Caco-2 (cell line): ENCODE measurements at places on chromosomes 12 and 14. TPM values are rescaled to one million over a fixed set of nuclear protein-coding genes. Genes with fewer than 3 reads are reported as not detected.
A peak's percentile ranks its signal among the peaks of the same experiment; 100 is the strongest.

OR6C2 gene
- total RNA-seq, result not detected in 2 replicates

GRCh38 chr14:96261053-96261452 is 5.0 kb downstream of the BDKRB1 start:
- DNase-seq, result no peak

AICDA gene
- not detected in 2 replicates for total RNA-seq

RAD9B gene
- 2.8 and 3.8 TPM in 2 replicates for total RNA-seq

DNA sequence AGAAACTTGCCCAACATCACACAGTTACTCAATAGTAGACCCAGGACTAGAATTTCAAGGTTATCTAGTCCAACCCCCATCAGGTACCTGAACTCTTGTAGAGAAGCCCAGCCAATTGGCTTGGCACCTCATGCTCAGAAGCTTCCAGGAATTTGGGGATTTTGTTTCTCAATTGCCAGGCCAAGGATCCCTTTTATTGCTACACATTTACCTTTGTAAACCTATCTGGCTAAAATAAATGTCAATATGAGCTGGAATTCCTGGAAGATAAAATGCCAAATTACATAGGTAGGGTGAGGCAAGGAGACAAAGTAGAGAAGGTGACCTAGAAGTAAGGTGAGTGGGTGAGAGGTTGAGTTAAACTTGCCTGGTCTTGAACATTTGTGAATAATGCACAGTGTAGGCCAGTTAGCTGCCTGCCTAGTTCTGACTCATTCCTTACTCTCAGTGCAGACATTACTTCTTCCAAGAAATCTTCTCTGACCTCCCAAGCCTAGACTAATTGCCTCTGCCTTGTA is 36.3 kb downstream of the SDR9C7 start:
- no peak for DNase-seq

DNA sequence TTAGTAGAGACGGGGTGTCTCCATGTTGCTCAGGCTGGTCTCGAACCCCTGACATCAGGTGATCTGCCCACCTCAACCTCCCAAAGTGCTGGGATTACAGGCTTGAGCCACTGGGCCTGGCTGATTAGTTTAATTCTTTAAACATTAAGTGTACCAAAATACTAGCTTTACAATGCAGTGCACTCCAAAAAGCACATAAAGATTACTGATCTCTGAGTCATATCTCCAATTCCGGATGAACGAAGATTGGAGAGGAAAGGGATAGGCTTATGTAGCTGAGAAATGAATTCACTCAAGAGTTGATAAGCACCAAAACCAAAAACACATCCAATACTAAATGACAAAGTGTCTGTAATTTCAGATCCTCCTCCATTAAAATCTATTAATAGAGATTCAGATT is 15.1 kb downstream of the NAV3 start:
- DNase-seq, result no peak

PZP gene
- total RNA-seq, result not detected in 2 replicates

- DNase-seq, result no peak
Observed at GRCh38 chr12:88726806-88727720, 146.8 kb upstream of the KITLG start.

DNA sequence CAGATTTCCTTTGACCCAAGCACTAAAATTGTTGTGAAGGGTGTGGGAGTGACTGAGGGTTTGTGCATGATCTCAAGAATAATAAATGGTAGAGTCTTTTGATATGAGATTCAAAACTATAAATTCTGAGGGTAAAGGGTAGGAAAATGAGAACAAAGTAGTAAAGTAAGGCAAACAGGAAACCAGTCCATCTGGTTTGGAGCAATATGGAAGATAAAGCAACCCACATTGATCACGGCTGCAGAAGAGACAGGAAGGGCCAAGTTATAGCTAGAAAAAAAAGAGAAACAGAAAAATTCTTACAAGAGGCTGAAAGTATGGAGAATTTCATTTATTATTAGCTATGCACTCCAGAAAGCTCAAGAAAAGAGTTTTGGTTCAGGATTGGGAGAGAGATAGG is 4.6 kb upstream of the SLCO1B3 start:
- DNase-seq, result no peak

- no peak for DNase-seq
Observed at GRCh38 chr14:60183138-60183537, 17.9 kb upstream of the DHRS7 start.

GRCh38 chr12:4743046-4743445 is 22.8 kb downstream of the GALNT8 start:
- no peak for DNase-seq

DNA sequence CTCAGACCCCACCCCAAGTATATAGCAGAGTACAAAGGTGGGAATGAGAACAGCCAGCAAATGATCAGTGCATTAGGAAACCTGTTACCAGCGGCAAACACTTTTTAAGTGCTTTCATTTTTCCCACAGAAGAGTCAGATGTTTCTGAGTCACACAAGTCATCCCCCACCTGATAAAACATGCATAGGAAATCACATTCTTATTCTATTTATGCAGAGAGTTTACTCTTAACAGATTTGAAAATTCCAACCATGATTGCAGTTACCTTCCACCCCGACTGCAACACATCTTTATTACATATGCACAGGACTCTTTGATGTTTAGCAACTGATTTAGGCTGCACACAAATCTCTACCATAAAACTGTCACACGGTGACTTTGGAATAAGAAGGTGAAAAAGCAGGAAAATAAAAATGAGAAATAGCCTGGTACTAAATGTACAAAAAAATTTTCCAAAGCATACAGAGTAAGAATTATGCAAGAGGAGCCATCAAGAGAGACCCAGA is 236.4 kb downstream of the PAWR start:
- peak; percentile 35 for DNase-seq

- peak; percentile 97 for DNase-seq
Observed at GRCh38 chr12:6944381-6945186, 762 bp downstream of the C12orf57 start.

GRCh38 chr12:120093592-120094355 is 22.8 kb downstream of the RAB35 start:
- DNase-seq, result no peak

TSFM gene
- 48.0 and 57.5 TPM in 2 replicates for total RNA-seq

P2RX2 gene
- total RNA-seq, result not detected in 2 replicates

- peak; percentile 64 for DNase-seq
Observed at GRCh38 chr12:98754095-98754494, 109.0 kb downstream of the APAF1 start.

HCAR2 gene
- total RNA-seq, result 0.16 and 0.18 TPM in 2 replicates

- peak; percentile 77 for DNase-seq
Observed at GRCh38 chr14:99574099-99574880, 29.7 kb downstream of the CCDC85C start.

GRCh38 chr14:104359301-104359968 is 220.1 kb upstream of the C14orf180 start:
- DNase-seq, result no peak

TAS2R30 gene
- 3.8 and 5.8 TPM in 2 replicates for total RNA-seq

DNA sequence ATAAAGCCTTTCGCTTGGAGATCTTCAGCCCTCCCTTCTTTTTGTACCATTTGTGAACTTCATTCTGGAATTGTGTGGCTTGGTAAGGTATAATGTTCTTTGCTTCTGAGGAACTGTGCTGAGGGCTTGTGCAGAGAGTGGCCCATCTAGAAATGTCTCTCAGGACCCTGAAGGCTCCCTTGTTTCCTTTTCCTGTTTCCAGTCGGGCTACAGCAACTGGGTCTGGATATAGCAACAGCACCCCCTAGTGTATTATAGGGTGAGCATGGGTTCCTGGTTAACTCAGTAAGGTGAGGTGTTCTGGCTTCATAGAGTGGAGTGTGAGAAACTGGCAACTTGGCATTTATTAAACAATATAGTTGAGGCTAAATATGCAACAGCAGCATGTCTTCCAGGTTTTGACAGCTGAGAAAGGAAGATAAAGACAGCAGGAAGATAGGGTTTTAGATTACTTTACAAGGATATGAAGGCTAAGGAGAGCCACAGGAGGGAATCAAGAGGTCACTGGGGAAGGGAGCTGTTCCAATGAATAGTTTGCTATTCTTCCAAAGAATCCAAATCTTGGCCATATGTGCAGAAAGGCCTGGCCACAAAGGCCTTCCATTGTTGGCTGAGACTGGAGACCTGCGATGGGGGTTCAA is 49.1 kb upstream of the RNU6-8 start:
- DNase-seq, result peak; percentile 65

ADIPOR2 gene
- total RNA-seq, result 119 and 125 TPM in 2 replicates

DNA sequence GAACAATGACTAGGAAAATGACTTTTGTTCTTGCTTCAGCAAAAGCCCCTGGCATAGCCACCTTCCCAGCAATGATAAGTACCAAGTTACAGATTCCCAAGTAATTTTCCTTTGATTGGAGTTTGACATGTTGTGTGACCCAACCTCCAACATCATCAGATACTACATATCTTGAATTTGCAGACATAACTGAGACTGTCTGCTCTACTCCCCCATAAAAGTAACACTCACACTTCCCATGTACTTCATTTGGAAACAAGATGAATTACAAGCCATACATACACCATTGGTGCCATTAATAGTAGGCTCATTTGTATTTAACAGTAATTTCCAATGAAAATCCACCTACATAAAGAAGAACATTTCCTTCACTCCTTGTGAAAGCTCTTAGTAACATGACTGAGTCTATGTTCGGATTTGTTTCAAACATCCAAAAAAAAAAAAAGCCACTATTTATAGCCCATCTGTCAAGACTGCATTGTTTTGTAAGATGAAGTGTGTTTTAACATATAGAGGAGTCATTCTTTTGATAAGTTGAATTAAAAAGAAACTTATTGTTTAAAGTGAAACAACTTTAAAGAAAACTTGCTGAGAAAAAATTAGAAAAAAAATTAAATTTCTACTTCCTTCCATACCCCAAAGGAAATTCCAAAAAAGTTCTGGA is 12.0 kb upstream of the SLCO1A2 start:
- no peak for DNase-seq

- no peak for DNase-seq
Observed at GRCh38 chr14:102606296-102606695, 13.8 kb downstream of the RCOR1 start.

DNA sequence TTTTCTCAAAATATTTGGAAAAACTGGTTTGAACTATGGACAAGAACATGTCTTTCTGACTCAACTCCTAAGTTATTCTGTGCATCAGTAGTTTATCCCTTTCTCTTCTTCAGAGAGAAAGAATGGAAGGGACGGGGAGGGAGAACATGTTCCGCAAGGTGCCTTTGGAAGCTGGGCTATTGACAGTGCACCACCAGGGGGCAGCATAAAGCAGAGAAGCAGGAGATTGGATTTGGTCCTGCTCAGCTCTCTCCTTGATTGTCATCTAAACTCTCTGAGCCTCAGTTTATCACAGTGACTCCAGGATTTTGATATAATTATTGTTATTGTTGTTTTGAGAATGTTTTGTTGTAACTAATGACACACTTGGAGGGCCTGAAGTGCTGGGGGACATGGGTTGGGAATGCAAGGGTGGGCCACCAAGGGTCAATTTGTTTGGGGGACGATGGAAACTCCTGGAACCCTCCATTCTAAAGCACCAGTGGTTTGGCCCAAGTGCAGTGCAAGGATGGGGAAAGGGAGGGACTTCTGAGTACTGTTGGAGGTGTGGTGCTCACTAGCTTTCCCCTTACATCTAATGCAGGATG is 45.3 kb upstream of the ANO6 start:
- peak; percentile 90 for DNase-seq

SYCP3 gene
- 0.16 TPM in 1 of 2 replicates, not detected in the other for total RNA-seq

DNA sequence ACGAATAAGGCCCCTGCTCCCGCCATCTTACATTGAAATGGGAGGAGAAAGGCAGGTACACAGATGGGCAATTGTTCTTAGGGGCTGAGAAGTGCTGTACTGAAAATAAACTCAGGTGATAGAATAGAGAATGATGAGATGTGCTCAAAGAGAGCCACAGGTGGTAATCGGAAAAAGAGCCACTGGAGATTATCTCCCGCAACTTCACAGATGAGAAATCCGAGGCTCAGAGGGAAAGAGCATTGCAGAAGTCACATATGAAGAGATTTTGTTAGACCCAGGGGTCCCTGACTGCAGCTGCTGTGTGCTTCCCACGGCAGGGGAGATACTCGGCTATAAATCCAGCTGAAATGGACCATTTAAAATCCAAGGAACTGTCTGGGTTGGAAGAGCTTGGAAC is 73.7 kb downstream of the PRIMA1 start:
- no peak for DNase-seq

DNA sequence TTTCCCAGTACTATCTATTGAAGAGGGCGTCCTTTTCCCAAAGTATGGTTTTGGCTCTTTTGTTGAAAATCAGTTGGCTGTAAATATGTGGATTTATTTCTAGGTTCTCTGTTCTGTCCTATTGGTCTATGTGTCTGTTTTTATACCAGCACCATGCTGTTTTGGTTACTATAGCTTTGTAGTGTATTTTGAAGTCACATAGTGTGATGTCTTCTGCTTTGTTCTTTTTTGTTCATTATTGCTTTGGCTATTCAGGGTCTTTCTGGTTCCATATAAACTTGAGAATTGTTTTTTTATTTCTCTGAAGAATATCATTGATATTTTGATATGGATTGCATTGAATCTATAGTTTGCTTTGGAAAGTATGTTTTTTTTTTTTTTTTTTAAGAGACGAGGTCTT is 67.4 kb downstream of the ERC1 start:
- DNase-seq, result no peak

DNA sequence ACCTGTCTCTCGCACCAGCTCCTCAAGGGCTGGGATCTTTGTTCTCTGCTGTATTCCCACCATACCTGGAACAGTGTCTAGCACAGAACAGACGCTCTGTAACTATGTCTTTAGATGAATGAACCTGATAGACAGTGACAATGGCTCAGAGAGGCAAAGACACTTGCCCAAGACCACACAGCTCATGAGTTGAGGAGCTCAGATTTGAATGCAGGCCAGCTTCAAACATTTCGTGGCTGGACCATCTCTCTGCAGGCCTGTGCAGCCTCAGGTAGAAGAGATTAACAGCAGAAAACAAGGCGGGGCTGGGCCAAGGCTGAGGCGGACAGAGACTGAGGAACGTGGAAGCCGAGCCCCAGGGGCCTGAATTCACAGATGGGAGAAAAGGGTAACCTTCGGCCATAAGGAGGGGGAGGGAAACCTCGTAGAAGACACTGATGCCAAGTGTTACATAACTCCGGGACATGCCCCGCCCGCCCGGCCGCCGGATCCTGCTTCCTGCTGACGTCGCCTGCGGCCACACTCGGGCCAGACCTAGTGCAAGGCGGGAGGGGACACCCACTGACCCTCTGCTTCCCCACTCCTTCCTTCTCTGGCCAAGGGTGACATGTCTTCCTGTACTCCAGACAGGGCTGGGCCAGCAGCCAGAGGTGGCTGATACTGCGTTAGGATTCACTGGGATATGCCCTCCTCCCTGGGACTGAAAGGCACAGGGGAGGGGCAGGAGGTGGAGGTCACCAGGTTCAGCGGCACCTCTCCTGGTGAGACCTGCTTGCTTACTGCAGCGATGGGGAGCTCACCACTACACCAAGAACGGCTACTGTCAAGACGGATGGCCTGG is 86.8 kb downstream of the RFLNA start:
- DNase-seq, result no peak

KLRB1 gene
- total RNA-seq, result not detected in 2 replicates

ADAMTS20 gene
- total RNA-seq, result 0.07 TPM in 1 of 2 replicates, not detected in the other

TPPP2 gene
- total RNA-seq, result not detected in 2 replicates
